ENCODE measurements at places on chromosomes 6 and 20.

DNA sequence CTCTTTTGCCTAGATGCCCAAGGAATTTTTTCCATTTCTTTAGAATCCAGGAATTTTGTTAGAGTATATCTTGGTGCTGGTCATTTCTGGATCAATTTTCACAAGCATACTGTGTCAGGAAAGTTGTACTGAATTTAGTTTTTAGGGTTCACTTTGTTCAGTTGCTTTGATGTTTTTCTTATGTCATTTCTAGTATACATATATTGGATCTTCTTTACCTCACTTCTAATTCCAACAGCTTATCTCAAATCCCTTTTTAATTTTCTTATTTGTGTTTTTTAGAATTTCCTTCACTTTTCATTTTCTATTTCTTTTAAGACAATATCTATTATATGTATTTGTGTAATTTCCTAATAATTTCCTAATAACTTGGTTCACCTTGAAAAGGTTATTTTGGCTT, 281.0 kb upstream of the AGPAT4 start:
- no peak for DNase-seq

GRCh38 chr6:43941174-43941573, 171.2 kb downstream of the VEGFA start:
- no peak for DNase-seq

DNA sequence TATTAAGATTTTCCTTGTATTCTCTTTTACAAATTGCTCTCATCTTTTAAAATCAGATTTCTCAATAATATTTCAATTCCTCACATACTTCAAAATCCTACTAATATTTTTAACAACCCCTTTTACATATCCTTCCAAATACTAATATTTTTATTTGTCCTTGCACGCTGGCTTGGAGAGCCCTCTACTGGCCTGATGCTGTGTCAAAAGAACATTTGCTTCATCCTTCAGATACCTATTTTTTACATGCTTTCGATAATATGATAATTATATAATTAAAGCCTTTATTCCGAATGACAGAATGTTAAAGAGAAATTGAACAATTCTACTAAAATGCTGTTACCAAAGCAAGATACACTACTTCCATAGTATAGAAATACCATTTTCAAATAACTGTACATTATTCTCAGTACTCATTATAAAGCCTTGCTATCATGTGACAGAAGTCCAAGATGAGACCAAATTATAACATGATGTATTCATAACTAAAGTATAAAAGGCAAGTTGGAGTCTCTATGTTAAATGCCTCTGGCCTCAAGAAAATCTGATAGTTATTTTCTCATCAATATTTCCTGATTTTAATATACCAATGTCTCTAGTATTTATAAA, 39.0 kb upstream of the PLN start:
- DNase-seq = peak; percentile 1

DNA sequence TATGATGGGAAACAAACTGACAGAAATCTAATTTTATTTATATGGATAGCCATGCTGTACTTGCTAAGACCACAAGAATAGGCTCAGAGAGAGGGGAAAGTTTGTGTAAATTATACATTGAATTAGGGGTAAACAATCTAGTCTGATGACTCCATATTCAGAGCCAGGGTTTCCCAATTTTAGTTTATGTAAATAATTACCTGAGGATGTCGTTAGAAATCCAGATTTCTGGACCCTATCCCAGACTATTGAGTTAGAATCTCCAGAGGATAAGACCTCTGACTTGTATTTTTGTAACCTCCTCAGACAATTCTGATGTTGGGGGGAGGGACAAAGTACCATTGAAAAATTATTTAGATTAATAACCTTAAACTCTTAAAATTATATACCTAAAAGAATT, 18.3 kb downstream of the ACSS2 start:
- DNase-seq = no peak

DNA sequence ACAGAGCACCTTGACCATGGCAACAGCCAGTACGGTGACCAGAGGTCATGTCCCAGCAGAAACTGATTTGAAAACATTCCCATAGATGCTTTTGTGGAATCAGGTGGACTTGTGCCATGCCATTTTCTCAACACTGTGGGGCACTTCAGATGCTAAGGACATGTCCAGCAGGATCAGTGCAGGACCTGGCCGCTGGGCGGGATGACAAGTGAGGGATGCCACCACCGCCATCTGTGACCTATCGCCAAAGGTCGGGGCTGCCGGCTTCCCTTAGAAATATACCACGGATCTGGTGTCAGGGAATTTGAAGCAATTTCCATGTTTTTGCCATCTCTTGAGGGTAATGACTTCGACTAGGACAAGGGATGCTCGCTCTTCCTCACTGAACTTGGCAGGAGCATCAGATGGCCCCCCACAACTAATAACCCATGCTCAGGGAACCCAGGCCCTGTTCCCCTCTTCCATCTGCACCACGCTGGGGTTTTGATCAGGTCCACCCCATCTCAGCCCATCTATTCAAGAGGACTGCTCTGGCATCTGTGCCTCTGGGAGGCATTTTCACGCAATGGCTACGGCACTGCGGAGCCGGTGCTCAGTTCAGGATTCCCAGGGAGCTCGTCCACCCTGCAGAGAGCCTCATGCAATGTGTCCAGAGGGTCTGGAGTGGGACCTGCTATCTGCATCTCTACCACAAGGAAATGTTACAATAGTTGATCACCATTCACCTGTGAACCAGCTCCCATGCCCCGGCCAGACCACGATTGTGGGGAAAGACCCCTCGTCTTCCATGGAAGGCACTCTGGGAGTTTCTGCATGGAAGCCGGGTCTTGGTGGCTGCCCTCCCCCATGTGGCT, 302.6 kb downstream of the TAF4 start:
- DNase-seq = no peak

- no peak for DNase-seq
Measured at GRCh38 chr20:21670981-21671380, 34.5 kb upstream of the PAX1 start.

- DNase-seq = no peak
Measured at GRCh38 chr20:51526754-51527153, 15.8 kb downstream of the NFATC2 start.

DNA sequence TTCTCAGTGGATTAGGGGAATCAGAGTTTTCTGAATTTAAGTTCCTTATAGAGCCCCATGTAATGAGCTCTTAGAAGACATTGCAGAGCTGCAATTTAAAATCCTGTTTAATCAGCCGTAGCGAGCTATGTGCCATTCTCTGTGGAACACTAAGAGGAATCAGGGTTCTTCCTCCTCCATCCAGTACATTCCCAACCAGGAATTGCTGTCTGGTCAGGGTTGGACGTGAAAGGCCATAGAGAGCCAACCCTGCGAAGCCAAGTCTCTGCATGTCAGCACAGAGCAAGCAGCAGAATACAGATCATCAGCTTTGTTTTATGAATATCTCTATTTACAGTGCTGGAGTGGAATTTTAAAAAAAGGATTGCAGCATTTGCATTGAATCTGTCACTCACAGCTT, 366.0 kb downstream of the LAMA2 start:
- DNase-seq = no peak

DNA sequence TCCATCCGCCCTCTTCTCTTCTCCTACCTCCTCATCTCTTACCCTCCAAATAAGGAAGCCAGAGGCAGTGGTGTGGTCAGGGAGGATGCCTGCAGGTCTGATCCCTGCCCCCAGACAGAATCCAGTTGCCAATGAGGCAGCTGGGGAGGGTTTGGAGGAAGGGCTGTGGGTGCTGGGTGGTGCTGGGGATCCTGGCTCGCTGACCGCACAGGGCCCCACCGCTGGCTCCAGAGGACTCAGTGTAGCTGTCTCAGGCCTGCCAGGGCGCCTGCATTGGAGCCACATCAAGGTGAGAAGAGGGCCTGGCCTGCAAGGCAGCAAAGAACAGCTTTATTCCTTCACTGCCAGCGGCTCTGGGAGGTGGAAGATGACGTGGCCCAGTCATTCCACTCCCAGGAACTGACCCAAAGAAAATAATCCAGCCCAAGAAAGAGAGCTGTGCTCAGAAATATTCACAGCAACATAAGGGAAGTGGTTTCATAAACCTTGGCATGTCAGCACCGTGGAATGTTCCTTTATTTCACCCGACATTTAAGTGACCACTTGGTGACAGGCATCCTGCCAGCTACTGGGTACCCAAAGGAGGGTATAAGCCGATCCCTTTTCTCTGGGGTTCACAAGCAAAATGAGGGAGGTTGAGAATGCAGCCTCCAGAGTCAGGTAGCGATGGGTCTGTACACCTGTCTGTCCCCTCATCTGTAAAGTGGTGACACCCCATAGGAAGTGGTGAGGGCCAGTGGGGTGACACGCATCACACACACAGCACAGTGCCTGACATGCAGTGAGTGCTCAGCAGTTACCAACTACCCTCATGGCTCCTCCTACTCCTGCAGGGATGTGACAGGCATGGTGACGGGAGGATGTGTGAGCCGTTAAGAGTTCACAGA, 125.1 kb downstream of the SNX5 start:
- DNase-seq = peak; percentile 74

- no peak for DNase-seq
Measured at GRCh38 chr6:23282252-23283021, 713.1 kb downstream of the HDGFL1 start.

GRCh38 chr20:47785311-47785853, at the start of gene SULF2:
TSS of gene SULF2 (minus strand) at chr20:47785481. CDS start at chr20:47757363, 28,118 bp downstream.
- no peak for DNase-seq

GRCh38 chr20:51481341-51481914, 61.1 kb downstream of the NFATC2 start:
- no peak for DNase-seq

DNA sequence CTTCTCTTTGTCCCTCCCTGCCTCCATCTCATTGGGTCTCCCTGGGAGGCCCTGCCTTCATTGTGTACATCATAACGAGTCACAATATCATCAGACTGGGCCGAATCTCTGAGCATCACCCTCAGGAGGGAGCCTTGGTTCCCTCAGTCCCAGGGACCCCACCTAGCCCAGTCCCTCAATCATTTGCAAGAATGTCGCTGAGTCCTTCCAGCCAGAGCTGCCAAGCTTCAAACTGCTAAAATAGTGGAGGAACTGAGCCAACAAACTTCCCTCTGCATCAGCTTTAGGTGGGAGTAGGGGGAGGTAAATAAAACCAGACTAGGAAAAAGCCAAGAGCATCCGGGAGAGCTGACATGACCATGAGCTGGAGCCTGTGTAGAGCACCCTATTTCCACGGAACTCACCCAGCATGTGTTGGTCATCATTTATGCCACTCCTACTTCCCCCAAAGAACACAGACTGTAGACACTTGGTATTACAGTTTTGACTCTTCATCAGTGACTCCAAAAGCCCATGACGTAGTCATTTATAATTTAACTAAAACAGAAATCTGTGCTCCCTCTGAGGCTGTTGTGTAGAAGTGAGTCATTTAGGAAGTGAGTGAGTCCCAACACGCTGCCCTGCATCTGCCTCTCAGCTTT, 28.8 kb upstream of the IL17A start:
- no peak for DNase-seq

GRCh38 chr6:3999800-4000661, 78.9 kb downstream of the FAM217A start:
- no peak for DNase-seq

DNA sequence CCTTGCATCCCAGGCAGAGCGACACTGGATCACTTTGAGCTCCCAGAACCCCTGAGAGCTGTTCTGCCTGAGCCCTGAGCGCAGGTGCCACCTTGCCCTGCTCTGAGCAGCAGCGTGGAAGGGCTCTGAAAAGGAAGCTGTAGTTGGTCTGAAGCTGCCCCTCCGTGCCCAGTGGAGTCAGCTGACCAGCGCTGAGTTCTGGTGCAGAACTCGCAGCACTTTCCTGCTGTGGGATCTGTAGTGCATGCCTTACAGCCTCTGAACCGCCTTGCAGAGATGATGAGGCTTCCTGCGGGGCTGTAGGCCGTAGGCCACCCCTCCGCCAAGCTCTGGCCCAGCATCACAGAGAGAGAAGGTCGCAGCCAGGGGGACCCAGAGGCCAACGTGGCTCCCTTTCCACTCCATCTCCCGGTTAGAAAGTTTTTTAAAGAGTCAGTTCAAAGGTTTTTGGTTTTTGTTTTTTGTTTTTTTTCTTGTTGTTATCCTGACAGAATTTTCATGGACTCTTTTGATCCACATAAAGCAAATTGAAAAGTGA, 158.3 kb upstream of the CST7 start:
- DNase-seq = no peak

GRCh38 chr6:148164645-148165044, 178.0 kb upstream of the SASH1 start:
- no peak for DNase-seq

- DNase-seq = no peak
Measured at GRCh38 chr6:11782524-11782923, 3.9 kb upstream of the ADTRP start.

GRCh38 chr6:159756508-159756907, 5.3 kb upstream of the ACAT2 start:
- DNase-seq = no peak

DNA sequence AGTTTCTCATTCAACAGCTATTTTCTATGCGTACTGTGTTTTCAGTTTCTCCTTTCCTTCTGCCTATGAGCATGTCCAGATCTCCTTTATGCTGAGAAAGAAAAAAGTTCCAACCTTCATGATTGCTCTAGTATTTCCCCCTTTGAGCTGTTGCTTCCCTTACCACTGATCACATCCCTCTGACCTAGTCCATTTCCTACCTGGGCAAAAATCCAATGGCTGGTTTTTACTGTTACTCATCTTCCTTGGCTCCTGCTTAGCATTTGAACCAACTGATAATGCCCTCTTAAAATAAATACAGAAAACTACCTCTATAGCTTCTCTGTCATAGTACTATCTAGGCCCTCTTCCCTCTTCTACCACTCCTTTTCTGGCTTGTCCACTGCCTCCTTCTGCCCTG, 6.0 kb downstream of the RFX6 start:
- no peak for DNase-seq

DNA sequence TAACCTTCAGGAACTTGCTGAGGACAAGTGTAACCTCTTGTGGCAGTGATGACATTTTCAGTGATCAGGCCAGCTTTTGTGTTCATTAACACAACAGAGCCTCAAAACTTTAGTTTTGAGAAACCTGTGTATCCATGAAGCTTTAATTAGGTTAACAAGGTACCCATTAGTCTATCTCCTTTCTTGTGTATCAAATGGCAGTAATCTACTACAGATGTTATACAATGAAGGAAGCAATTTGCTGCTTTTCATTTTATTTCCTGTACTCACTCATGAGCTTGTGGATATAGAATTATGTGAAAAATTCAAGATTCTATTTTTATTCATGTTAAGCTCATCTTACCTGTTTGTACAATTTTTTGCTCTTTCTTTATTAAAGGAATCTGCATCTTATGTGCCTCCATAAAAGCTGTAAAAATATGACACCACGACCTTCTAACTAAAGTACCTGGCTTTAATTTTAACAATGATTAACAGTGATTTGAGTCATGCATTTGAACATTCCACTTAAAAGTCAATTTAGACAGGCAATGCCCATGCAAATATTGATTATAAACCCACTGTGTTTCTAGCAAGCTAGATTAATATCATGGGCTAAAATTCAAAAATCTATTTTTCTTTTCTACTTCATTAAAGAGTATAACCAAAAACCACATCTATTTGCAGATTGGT, 897.3 kb downstream of the KIF16B start:
- DNase-seq = no peak

DNA sequence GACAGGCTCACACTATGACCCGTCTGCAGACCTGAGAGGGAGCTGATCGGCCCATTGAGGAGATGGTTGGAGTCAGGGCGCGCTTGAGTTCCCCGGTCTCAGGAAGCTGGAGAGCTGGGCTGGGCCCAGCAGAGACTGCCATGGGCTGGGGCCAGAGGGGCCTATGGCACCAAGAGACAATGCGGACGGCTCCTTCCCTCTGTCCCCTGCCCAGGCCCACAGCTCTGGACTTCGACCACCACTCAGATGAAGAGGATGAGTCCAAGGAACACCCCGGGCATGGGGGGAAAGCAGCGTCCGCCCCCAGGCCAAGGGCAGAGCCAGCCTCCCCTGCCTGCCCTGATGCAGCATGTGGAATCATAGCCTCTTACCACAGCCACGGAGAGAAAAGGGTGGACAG, 40.2 kb upstream of the PHACTR3 start:
- no peak for DNase-seq
